ENCODE measurements at places on chromosomes 7 and 10.

DNA sequence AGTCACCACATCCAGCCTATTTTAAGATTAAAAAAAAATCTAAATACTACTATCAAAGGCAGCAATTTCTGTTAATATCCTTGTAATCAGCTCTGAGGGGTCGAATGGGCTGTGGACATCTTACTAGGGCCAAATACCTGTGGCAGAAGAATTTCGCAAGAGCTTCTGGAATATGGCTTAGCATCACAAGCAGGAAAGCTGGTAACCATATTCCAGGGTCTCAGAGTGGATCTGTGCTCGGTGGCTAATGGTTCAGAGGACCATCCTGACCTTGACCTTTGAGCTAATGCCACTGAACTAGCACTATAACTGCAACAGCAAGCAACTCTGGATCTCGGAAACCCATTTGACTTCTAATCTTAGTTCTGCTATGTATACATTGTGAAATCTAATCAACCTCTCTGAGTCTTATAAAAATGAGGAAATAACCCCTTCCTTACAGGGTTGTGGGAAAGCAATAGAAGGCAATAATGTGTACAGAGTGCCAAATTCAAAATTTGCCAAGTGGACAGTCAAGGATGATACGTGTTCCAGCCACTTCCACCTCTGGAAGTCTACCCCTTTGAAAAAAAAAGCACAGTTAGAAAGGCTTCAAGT lies 65.5 kb downstream of the CYP26A1 start:
- no peak for DNase-seq

DNA sequence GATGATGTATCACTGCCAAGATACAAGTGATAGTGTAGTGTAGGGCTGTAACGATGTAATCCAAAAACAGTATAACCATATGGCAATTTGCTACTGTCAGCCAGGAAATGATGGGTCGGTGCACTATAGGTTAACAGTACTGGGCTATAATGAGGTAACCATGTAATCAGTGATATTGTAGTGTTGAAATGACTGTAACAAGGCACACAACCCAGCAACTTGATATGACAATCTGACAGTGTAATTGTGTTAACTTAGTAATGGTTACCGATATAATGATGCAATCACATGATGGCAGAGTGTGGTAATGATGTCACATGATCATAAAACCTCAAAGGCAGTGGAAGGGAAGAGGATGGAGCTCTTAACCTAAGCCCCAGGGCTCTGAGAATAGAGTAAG lies 73.8 kb upstream of the SLF2 start:
- DNase-seq, result no peak

- DNase-seq, result no peak
Measured at GRCh38 chr10:112242769-112243168, 40.4 kb upstream of the TECTB start.

DNA sequence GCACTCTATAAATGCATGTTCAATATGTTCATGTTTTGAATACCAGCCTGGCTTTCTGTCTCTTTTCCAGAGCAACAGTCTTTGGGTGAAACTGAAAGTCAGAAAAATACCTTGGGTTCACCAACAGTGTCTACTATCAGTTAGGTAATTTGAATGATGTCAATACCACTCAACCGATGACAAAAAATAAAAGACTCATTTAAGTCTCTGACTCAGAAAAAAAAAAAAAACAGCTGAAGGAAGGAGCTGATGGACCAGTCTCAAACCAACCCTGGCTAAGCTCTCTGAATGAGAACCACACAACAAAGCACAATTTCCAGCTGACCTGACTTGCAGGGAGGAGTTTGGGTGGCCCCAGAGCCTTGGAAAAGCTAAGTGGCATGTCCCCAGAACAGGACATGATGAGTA lies 42.5 kb downstream of the ABLIM1 start:
- no peak for DNase-seq

DNA sequence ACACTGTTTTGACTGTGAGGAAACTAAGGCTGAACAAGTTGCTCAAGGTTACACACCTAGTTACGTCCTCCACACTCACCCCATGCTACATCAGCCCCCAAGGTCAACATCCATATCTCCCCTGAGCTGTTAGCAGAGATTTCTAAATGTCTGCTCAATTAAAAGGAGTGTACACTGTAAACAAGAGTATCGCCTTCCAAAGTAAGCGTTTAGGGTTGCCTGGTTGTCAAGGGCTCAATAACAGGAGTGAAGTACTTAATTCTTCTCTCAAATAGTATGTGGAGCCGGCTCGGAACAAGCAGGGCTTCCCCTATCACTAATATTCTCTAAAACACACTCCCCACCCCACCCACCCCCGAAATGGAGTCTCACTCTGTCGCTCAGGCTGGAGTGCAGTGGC lies 412.8 kb upstream of the GALNT17 start:
- no peak for DNase-seq

DNA sequence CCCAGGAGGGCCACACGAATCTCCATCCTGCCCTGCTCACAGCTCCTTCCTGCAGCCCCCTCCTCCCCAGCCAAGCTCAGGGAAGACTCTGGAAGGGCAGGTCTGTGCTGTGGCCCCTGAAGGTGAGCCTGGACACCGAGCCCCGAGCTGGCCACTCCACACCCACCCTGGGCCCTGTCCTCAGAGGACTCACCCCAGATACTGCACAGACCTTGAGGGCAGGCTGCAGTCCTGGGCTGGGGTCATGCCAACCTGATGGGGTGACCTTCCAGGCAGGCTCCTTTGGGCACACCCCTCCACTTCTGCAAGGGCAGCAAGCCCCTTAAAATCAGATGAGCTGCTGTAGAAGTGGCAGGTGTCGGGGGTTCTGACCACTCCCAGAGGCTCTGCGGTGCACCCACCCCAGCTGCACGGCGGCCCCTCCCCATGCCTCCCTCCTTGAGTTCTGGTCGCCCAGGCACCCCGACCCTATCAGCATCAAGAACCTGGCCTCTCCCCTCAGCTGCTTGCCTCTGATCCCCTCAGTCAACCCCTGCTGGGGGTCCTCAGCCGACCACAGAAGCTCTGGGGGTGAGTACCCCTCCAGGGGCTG lies 24.3 kb downstream of the YKT6 start:
- no peak for DNase-seq

DNA sequence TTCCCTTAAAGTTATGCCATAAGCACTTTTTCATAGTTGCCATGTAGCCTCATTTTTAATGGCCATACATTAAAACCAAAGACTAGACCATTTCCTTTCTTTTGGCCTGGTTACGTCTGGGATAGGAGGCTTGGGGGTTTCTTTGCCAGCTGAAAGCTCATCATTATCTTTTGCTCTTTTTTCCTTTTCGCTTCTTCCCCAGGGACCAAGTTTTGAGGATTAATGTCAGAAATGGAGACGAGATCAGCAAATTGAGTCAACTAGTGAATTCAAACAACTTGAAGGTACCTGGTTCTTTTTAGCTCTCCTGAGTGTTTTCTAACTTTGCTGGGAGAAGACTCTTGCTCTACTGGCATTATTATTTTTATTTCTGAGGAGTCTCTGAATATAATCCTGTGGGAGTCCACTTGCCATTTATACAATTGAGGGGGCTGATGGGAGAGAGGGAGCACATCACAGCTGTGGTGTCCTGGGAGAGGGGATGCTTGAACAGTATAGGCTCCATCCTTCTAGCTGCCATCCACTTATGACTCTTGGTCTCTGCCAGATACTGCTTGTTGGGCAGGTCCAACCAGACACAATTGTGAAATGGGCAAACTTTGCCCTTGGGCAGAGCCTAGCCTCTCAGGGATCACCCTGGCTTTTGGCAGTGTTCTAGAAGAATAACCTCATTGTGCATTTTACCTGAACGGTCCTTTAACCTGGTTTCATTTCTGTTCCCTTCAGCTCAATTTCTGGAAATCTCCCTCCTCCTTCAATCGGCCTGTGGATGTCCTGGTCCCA lies 5.8 kb downstream of the CPA4 start:
- no peak for DNase-seq

All from CD4-positive, alpha-beta T cell treated with Interleukin-2 at 100 ng/mL for 4 hours (primary cell).